ENCODE measurements at places on chromosomes 16 and 17.

DNA sequence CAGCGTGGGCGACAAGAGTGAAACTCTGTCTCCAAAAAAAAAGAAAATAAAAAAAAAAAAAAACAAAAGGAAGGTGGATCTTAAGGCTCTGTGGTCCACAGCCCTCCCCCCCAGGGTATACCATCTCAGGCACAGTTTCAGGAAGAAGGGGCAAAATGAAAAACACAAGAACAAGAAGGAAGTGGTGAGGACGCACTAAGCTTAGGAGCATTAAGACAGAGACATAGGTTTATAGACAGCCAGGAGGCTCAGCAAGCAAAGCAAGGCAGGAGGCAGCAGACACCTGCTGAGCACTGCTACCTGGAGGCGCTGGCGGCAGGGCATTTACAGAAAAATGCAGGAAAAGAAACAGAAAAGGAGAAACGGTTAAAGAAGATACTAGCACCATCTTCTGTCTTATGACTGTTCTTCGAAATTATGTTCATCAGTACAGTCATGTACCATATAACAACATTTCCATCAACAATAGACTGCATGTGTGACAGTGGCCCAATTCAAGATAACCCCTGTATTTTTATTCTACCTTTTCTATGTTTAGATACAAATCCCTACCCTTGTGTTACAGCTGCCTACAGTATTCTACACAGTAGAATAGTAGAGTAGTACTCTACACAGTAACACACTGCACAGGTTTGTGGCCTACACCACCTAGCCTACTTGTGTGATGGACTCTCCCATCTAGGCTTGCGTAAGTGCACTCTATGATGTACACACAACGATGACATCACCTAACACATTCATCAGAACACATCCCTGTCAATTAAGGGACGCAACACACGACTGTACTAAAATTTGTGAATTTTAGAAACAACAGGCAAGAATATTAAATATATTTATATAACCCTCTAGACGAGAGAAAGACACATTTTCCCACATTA lies 62.5 kb downstream of the XPO6 start:
- no peak for DNase-seq

DNA sequence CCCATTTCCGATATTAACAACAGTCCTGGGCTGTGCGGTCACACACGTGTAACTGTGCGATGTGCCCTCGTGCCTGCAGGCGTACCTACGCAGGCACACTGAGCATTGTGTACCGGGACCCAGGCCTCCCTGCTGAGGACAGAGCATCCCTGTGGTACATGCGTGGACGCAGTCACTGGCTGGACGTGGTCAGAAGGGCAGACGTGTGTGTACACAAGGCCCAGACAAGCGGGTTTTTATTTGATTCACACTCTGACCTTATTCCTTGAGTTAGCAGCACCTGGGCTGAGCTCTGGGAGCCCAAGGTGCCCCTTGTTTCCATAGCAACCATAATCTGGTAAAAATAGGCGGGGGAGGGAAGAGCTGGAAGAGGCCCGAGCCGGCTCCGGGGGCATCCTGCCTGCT lies 19.5 kb downstream of the RAP1GAP2 start:
- DNase-seq = no peak

DNA sequence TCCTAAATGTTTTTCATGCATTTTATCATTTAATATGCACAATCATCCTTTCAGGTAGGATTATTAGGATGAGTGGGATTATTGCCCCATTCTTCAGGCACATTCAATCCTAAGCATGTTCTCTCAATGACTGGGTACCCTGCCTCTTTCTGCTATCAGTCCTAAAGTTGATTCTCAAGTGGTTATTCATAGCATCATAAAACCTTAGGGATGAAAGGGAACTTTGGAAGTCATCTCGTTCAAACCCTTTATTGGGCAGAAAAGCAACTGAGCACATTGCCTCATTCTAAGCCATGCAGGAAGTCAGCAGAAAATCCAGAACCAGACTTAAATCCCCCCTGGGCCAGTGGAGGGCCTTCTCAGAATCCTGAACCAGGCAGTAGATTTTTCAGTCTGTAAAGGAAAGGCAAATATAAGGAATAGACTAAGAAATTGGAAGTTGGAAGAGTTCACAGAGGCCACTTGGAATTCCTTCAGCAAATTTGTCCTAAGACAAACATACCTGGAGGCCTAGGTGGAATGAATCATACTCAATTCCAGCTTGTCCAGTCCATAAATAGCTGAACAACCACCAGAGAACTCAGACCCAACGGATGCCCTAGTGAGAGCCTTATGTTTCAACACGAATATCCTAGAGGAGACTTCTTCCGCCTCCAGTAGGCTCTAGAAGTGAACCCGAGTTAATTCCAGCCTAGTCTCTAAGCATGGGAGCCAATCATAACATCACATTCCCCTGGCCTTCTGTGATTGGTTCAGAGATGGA lies 62.7 kb downstream of the IRX6 start:
- no peak for DNase-seq

GRCh38 chr17:17685775-17686291 lies 4.6 kb downstream of the RAI1 start:
- DNase-seq = no peak

DNA sequence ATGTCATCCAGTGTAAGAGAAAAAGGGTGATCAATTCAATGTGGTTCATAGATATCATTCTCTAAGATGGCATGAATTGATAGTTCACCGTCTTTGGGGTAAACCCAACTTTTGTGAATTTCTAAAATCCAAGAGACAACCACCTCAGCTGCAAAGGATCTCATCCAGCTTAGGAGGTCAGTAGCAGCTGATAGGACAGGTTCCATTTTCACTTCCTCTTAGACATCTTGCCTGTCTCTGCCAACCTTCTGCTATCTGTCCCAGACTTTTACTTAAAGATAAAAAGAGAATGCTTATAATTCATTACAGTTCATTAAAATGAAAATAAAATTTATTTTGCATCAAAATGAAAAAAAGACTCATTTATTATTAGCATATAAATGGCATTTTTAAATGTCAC lies 468.2 kb downstream of the XYLT1 start:
- DNase-seq = no peak

DNA sequence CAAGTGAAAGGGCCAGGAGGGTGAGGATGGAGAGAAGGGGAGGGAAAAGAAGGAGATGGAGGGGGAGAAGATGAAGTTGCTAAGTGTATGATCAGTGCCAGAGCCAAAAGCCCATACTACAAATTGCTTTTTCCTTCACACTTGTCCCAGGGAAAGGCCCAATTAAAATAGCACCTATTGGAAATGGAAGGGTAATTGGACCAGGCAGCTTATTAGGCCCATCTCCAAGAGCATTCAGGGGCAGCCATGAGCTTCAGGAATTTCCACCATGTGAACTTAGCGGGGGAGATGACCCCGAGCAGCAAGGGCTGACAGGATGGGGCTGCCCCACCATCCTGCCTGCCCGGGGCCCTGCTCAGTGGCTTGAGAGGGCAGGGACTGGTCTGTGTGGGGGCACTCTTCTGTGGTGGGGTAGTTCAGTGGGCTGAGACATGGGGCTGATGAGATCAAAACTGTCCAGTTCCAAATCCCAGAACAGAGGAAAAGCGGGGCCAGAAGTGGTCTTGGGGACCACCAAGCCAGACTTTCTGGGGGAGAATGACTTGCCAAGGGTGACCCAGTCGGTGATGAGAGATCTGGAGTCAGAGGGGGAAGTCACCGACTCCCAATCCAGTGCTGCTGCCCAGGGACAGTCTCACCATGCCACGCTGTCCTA lies 27.5 kb downstream of the GOSR2 start:
- DNase-seq = no peak

- no peak for DNase-seq
Measured at GRCh38 chr17:66399441-66399840, 97.0 kb downstream of the PRKCA start.

- no peak for DNase-seq
Measured at GRCh38 chr17:12729086-12729485, 60.2 kb upstream of the ARHGAP44 start.

- DNase-seq = no peak
Measured at GRCh38 chr16:53631236-53632025, 72.2 kb downstream of the RPGRIP1L start.

DNA sequence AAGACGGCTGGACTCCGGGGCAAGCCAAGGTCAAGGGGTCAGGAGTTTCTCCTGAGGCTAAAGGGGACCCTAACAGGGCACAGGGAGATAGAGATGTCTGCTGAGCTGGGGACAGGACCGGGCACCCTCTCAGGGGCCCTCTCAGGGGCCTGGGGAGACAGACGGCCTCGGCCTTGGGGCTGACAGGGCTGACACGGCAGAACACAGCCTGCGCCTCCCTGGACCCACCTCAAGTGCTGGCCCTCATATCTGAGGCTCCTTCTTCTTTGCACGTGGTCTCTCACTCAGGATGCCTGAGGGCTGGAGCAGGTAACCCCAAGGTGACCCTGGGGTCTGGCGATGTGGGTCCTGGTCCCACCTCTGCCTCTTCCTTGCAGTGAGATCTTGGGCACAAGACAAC lies 186.9 kb upstream of the TNRC6C start:
- no peak for DNase-seq

- DNase-seq = no peak
Measured at GRCh38 chr17:33968350-33969044, 286.6 kb upstream of the CCL2 start.

DNA sequence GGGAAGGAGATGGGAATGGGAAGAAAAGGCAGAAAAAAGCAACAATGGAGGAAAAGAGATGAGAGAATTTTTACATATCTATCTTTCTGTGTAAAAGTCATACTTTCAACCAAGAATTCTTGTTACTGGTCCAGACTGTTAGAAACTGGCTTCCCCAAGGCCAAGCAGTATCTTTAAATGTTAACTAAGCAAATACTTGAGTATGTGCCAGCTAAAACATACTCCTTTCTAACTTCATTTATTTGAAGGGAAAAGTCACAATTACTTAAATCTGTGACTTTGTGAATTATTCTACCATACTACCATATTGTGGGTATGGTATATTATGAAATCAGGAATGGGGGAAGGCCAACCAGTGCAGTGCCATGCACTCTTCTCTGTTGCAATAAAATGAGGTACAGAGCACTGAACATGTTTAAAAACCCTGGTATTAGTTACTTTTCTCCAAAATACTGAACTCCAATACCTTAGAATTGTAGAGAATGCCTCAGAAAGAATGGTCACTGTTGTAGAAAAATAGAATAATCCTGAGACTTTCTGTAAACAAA lies 92.3 kb upstream of the C17orf78 start:
- no peak for DNase-seq

DNA sequence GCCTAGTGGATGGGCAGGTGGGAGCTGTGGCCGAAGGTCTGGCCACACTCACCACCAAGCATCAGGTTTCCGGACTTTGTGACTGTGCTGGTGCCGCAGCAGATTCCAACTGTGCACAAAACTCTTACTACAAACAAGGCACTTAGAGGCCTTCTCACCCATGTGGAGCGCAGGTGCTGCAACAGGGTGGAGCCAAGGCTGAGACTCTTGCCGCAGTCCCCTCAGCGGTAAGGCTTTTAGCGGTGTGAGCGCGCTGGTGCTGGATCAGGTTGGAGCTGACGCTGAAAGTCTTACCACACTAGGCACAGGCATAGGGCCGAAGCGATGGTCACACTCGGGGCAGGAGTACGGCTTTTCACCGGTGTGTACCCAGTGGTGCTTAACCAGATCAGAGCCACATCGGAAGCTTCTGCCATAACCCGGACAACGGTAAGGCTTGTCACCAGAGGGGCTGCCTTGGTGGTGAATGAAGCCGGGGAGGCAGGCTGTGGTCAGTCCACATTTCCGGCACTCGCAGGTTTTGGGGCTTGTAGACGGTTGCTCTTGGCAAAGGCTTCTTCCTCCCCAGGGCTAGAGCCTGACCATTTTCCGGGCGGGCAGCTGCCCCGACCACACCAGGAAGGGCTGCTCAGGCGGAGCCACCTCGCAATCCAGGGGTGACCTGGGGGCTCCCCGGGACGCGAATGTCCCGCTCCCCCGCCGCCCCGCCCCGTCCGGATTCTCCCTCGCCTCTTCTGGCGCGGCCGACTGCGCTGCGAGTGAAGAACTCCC lies 1.0 kb upstream of the ARMC5 start:
- DNase-seq = no peak

- DNase-seq = no peak
Measured at GRCh38 chr16:10206215-10206614, 24.0 kb upstream of the GRIN2A start.

- no peak for DNase-seq
Measured at GRCh38 chr17:77394540-77395295, 253.9 kb downstream of the SEC14L1 start.
